ENCODE measurements at places on chromosomes 2 and 18.

DNA sequence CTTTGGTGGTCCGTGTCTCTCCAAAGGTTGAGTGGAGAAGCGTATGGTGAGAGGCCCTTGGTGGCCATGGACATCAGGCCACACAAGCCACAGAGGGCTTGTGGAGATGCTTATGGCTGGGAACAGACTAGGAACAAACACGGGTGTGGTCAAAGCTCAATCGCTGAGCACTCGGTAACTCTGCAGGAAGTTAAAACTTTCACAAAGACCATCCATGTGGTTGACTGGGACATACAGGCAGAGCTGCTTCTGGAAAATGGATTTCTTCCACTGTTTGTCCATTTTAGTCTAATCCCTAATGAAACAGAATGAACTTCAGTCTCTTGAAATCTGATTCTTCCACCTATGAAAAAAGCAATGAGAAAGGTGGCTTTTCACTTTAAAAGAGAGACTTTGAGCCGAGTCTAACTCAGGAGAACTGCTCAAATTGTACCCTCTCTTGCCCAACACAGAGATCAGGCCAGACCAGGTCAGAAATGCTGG is 17.7 kb downstream of the GDF7 start:
- no peak for DNase-seq

GRCh38 chr18:64365106-64365505 is 216.2 kb upstream of the LINC00305 start:
- no peak for DNase-seq

GRCh38 chr2:199875400-199875799 is 24.4 kb upstream of the FTCDNL1 start:
- no peak for DNase-seq

DNA sequence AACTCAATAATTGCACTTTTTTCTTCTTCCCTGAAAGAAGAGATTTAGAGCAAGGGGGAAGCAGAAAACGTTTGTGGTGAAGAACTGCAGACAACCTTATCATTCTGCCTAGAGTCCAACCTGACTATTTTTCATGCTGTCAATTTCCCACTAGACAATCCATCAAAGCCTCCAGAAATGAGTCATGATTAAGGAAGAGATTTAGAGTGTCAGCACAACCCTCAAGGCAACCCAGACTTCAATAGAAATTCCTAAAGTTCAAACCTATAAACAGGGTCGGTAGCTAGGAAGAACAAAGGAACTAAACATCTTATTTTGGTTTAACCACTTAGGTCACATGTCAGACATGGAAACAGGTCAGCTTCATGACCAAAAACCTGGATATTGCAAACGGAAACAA is 86.9 kb downstream of the SLC25A12 start:
- no peak for DNase-seq

DNA sequence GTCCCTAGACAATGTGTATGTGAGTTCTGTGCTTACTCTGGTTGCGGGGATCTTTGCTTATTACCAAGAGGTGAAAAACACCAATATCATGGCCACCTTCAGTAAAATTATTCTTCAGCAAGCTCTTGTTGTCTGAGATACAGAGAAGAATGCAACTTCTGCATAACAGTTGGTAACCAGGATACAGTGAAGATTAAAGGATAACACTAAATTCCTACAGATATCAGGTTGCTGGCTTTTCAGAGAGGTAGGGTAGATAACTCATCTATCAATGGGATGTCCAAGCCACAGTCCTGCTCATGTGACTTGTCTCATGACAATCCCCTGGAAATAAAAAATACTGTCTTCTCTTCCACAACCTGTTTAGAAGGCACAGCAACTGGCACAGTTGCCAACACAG is 308.5 kb downstream of the TNS1 start:
- DNase-seq = no peak

GRCh38 chr18:36589857-36590543 is 238.8 kb downstream of the TPGS2 start:
- no peak for DNase-seq

GRCh38 chr18:22987547-22988189 is 54.5 kb downstream of the RBBP8 start:
- DNase-seq = no peak

DNA sequence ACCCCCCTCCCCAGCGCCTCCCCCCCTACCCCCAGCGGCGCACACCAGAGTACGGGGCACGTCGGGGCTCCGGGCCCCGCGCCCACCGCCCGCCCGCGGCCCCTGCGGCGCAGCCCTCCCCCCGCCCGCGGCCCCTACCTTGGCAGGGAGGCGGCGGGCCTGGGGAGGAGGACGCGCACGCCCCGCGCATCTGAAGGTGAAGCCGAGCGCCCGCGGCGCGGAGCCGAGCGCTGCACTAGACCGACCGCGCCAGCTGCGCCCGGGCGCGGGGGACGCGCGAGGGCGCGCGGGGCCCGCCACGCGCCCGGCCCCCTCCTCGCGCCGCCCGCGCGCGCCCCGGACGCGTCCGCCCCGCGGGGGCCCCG is at the start of gene ZNF516:
ZNF516 (minus strand) TSS at position 237 of the 365 bp plus-strand sequence. CDS start 52,188 bp downstream, outside the sequence.
- no peak for DNase-seq
